ENCODE measurements at places on chromosomes 7 and 10. TPM values are rescaled to one million over a fixed set of nuclear protein-coding genes. Genes with fewer than 3 reads are reported as not detected.

The SFTPA1 gene
- 0.11 TPM for total RNA-seq

- ATAC-seq: no peak
These were observed 314.6 kb downstream of the FRMD4A start for GRCh38 chr10:14016011-14016536.

DNA sequence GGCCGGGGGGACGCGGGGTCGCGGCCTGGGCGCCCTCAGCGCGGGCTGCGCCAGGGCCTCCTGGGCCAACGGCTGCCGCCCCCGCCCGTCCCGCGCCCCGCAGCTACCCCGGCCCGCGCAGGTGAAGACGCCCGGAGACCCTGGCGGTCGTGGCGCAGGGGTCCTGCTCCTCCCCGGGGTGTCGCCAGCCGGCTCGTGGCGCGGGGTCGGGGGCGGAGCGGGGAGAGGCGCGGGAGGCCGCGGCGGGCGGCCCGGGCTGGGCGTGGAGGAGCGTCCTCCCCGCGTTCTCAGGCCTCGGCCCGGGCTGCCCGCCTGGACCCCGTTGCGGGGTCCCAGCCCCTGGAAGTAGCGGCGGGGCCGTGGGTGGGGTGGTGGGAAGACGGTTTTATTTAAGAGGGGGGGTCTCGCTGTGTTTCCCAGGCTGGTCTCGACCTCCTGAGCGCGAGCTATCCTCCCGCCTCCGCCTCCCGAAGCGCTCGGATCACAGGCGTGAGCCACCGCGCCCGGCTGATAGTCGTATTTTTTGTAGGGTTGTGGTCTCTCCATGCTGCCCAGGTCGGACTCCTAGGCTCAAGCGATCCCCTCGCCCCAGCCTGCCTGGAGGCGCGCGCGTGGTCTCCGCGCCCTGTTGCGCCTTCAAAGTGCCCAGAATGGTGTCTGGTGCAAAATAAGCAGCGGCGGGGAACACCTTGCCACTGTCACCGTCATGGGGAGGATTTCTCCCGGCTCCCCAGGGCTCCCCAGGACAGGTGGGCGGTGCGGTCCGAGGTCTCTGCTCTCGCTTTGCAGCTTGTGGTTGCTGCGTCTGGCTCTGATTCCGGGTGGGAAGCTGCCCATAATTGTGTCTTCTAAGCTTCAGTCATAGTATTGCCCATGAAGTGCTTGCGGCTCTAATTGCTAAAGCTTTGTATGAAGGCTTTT lies 15.3 kb upstream of the SUN1 start:
- peak; percentile 30 for ATAC-seq

DNA sequence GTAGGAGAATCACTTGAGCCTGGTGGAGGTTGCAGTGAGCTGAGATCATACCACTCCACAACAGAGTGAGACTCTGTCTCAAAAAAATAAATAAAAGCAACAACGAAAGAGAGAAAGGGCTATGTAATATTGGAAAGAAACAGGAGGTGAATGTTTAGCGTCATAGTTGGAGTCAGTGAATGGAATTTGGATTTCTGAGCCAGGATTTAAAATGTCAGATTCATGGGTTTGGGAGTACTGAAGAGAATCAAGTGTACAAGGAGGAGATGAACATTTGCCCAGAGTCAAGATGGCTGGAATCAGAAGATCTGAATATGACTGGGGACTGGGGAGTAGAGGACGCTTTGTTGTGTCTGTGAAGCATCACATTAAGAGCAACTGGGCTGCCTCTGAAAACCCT lies 366.4 kb downstream of the GALNT17 start:
- ATAC-seq: no peak

DNA sequence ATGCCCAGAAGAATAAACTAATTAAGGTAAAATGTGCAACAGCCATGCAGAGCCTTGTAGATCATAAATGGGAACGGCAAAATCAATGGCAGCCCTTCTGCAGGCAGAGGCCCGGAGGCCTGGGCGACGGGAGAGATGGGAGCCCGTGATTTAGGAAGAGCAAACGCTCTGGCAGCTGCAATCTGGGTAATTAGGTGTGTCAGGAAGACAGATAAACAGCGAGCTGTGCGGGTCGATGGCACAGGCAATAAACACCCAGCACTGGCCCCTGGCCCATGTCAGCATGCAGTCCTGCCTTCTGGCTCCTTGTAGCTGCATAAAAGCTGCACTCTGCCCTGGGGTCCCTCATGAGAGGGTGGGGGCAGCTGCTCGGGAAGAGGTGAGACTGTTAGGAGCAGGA lies 78.0 kb downstream of the GOLGA7B start:
- no peak for ATAC-seq

DNA sequence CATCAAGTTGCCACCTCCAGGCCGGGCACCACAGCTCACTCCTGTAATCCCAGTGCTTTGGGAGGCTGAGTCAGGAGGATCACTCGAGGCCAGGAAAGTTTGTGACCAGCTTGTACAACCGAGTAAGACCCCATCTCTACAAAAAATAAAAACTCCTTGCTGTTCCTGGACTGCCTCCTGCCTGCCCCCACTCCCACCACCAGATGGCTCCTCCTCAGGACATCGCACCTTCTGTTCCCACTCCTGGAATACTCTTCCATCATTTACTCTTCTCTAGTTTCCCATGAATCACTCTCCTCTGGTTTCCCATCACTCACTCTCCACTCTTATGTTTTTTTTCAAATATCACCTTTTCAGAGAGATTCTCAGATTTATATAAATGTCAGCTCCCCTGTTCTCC lies 540.7 kb downstream of the CALN1 start:
- ATAC-seq: no peak

GRCh38 chr7:110356438-110356837 lies 734.5 kb upstream of the LRRN3 start:
- no peak for ATAC-seq

- no peak for ATAC-seq
These were observed 269.1 kb downstream of the ZMYND11 start for GRCh38 chr10:404346-404745.

DNA sequence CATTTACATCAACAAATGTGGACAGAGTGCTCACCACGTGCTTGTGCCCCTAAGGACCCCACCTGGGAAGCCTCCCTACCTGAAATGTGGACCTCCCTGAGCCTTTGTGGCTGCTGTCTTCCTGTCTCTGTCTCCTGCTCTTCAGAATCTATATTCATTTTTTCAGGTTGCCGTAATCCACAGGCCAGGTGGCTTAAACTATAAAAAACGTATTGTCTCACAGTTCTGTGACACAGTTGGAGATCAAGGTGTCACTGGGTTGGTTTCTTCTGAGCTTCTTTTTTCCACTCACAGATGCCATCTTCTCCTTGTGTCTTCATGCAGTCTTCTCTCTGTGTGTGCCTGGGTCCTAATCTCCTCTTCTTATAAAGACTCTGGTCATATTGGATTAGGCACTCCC lies 5.6 kb upstream of the VSTM4 start:
- no peak for ATAC-seq

All from activated T-helper 17 cell treated with anti-CD3 and anti-CD28 coated beads, Interleukin-2, amount 50 U/mL, for 72 hours (primary cell).